ENCODE measurements at places on chromosomes 13 and 19. TPM values are rescaled to one million over a fixed set of nuclear protein-coding genes. Genes with fewer than 3 reads are reported as not detected.

Gene TNFSF9
- 1.8 TPM for total RNA-seq

Gene KATNAL1
- total RNA-seq = 31.6 TPM

Gene KIR3DL1
- not detected for total RNA-seq

Gene MCF2L
- total RNA-seq = 97.6 TPM

Gene KLK3
- not detected for total RNA-seq

Gene AP1M2
- total RNA-seq = 3.2 TPM

Gene DCT
- total RNA-seq = 0.26 TPM

Gene HIPK4
- total RNA-seq = 0.29 TPM

Gene SULT2A1
- total RNA-seq = not detected

Gene AMH
- total RNA-seq = 0.93 TPM

Gene TPM4
- 385 TPM for total RNA-seq

Gene TPTE2
- total RNA-seq = 0.19 TPM

Gene SCN1B
- 17.3 TPM for total RNA-seq

Gene TTYH1
- not detected for total RNA-seq

Gene MAP4K1
- 3.9 TPM for total RNA-seq

Gene MAP1S
- total RNA-seq = 71.1 TPM

Gene ZNF836
- total RNA-seq = 8.2 TPM

Gene KLK2
- total RNA-seq = not detected

Gene ARHGAP45
- total RNA-seq = 25.5 TPM

Gene NTN5
- 0.51 TPM for total RNA-seq

Gene GPR4
- total RNA-seq = 32.7 TPM

Gene REEP6
- 7.4 TPM for total RNA-seq

Gene MADCAM1
- 1.7 TPM for total RNA-seq

Gene ZNF492
- 0.29 TPM for total RNA-seq

Gene ZNF491
- total RNA-seq = 1.5 TPM

Gene NLRP7
- total RNA-seq = not detected

Gene MCEMP1
- total RNA-seq = 9.1 TPM

Gene MLNR
- total RNA-seq = not detected

Gene ZNF132
- 4.0 TPM for total RNA-seq

Gene DAND5
- not detected for total RNA-seq

Gene DNM2
- total RNA-seq = 134 TPM

Gene CGB3
- total RNA-seq = not detected

Gene PTPRS
- total RNA-seq = 417 TPM

Gene ZNF835
- 2.2 TPM for total RNA-seq

Gene CEACAM8
- 0.13 TPM for total RNA-seq

Gene ALOX5AP
- 66.9 TPM for total RNA-seq

Gene C1QTNF9B
- not detected for total RNA-seq

Gene PEAK3
- total RNA-seq = 2.6 TPM

Gene PTH2
- not detected for total RNA-seq

Gene ZSCAN22
- total RNA-seq = 2.5 TPM

Gene TEX26
- 0.45 TPM for total RNA-seq

Gene PNMA8B
- total RNA-seq = 2.5 TPM

Gene ZNF846
- 8.8 TPM for total RNA-seq

Gene FXYD3
- 1.3 TPM for total RNA-seq

Gene CEACAM20
- not detected for total RNA-seq

Gene CRX
- total RNA-seq = not detected

Gene ZNF66
- 4.2 TPM for total RNA-seq

Gene COX6B2
- not detected for total RNA-seq

Gene CGB7
- not detected for total RNA-seq

Gene ICAM5
- 1.2 TPM for total RNA-seq
